ENCODE measurements at places on chromosomes 12 and 14.

- peak; percentile 75 for DNase-seq
Observed at GRCh38 chr12:111451649-111452129, 46.0 kb downstream of the SH2B3 start.

GRCh38 chr12:51695241-51696010 lies 104.4 kb downstream of the SCN8A start:
- DNase-seq: no peak

GRCh38 chr12:123427036-123427769 lies 9.3 kb downstream of the RILPL2 start:
- DNase-seq: no peak

GRCh38 chr12:8867009-8867408 lies 44.6 kb downstream of the A2ML1 start:
- no peak for DNase-seq

GRCh38 chr12:17971850-17972249 lies 118.1 kb downstream of the RERGL start:
- peak; percentile 2 for DNase-seq

GRCh38 chr12:40105265-40105514 lies 691 bp downstream of the SLC2A13 start:
- no peak for DNase-seq

DNA sequence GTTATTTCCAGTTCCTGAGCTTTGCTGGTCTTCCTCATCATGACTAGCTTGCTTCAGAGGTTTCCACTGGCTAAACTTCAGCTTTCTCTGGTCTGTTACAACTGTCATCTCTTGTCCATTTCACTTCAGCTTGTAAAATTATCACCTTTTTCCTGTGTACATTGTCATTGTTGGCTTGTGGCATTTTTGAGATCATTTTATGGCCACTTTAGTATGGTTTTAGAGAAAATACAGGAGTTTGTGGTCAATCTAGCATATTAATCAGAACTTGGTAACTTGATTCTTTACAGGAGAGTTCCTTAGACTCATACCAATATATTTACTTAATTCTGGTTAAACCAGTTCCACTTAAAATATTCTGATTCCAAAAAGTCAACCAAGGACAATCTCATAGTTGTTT lies 235.9 kb upstream of the KITLG start:
- no peak for DNase-seq

DNA sequence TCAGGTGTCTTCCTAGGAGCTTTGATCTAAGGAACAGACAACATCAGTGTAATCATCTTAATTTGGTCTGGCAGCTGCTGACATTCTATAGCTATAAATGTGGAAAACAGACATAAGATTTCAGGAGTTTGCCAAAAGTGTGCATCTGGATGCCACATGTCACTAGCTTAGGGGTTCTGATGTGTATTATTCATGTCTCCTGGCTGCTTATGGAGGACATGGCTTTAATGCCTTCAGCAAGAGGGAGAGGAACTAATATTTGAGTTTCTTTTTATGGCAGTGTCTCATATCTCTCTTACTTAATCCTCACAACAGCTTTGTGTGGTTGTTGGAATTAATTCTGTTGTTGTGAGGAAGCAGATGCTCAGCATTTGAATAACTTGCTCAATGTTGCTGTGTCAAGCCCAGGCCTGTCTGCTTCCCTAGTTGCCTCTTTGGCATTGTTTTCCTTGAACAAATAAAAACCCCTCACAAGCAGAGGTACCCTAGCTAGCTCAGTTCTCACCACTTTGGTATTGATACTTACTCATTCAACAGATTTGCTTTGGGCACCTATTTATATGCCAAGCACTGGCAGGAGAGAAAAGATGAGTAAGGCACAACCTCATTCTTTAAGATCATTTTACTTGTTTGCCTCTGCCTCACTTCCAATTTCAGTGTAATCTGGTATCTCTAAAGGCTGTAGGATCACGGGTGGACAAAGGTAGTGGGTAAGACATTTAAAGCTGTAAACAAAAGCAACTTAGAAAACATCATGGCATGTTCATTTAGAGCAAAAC lies 39.8 kb upstream of the EID3 start:
- peak; percentile 7 for DNase-seq

DNA sequence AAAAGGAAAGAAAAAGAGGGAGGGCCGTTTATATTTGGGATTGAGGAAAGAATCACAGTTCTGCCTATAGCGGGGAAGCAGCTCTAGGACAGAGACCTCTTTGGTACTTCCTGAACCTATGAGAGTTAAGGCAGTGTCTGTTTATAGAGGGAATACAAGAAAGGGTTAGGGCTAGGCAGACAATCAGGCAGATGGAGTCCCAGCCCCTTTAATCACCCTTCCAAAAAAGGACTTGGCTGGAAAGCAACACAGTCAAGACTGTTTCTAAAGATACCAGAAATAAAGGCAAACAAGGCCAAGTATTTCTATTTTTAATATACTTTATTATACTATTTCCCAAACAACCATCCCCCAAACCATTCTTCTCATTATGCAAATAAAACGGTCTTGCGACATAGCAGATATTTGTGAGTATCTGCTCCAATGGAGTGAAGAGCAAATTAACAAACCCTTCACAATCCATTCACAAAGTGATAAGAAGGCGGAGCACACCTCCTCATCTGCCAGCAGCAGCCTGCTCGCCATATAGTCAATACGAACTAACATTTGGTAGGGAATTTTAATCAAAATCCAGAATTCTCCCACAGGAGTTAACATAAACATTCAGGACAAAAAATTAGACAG lies 697 bp upstream of the GRIP1 start:
- DNase-seq: no peak

DNA sequence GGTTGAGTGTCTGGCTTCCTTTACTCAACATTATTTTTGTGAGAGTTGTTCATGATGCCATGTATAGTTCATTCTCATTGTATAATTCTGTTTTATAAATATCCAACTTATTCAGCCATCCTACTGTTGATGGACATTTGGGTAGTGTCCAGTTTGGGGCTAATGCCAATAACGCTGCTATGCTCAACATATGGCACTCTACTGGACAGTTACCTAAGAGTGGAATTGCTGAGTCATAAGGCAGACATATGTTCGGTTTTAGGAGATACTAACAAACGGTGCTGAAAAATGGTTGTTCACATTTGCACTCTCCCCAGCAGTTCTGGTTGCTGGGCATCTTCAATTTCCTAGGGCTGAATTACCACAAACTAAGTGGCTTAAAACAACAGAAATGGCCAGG lies 28.7 kb upstream of the P2RX4 start:
- DNase-seq: peak; percentile 88

- DNase-seq: no peak
Observed at GRCh38 chr14:92252323-92252722, 70.6 kb upstream of the SLC24A4 start.

DNA sequence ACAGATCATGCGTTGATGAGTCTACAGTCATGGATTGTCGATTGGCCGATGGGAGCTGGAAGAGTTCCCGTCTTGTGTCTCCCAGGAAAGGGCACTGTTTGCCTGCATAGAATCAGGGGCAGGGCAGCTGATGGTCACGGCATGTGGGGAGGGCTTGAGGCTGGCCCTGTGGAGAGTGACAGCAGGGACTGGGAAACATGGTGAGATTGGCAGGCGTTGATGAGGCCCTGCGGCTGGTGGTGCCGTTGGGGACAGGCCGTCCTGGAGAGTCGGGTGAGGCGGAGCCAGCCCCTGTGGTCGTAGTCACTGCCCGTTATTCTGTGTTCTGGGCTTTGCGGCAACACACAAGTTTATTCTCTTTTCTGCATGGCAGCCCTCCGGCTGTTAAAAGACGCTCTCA lies 52.9 kb downstream of the TECPR2 start:
- DNase-seq: no peak

GRCh38 chr14:21191809-21192446 lies 36.1 kb upstream of the OR5AU1 start:
- DNase-seq: peak; percentile 27

- DNase-seq: no peak
Observed at GRCh38 chr12:93612776-93613175, 40.3 kb downstream of the SOCS2 start.

- no peak for DNase-seq
Observed at GRCh38 chr14:34957771-34958286, 25.0 kb upstream of the SRP54 start.

DNA sequence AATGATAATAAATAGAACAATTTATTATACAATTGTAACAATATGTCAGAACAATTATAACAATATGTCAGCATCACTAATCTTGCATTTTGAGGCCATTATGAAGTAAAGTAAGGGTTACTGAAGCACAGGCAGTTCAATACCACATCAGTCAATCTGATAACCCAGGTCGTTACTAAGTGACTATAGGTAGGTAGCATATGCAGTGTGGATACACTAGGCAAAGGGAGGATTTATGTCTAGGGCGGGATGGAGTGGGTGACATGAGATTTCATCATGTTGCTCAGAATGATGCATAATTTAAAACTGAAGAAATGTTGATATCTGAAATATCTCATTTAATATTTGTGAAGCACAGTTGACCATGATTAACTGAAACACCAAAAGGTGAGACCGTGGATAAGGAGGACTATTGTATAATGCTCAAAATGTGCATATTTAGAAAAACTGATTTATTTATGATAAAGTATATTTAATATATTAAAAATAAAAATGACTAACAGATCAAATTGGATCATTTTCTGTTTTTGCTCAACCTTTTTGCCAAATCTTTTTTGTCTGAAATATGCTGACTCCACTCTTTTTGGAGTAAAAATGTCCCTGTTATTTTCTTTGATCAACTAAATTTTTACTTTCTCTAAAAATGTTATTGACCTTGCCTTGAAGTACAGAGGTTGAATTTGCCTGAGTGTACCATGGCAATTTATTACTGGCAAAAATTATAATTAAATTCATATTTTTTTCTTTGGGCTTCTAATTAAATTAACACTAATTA lies 1189.4 kb upstream of the USP15 start:
- DNase-seq: no peak

DNA sequence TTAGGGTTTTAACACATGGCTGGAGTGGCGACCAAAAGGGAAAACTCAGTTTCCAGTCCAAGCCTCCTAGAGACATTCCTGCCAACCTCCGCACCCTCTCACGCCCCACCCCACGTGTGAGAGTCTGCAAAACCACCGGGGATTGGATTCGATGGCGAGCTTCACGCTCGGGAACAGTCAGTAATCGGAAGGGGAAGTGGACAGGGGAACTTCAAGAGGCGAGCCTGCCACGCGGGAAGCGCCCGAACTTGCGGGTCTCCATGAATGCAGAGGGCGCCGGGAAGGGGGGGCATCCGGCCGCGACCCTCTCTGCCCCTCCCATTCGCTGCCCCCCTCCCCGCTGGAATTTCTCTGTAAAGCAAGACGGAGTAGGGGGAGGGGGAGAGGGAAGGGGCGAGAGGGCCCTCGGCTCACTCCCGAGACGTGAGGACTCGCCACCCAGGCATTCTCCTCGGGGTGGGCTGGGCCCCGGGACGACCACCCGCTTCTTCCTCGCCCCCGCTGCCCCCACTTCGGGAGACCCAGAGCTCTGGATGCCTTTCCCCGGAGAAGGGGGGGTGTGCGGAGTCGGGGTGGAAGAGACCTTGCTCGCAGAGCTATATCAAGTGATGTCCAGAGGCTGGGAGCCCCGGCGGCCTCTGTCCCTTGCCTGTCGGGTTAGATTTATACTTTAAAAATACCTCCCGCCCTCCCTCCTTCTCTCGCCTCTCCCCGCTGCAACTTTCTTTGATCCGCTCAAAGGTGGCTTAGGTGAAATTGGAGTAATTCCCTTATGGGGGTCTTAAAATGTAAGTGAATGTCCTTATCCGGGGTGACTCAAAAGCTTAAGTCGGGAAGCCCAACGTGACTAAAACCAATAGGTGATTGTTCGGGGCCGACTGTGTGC lies 2.5 kb upstream of the CCND2 start:
- peak; percentile 51 for DNase-seq

DNA sequence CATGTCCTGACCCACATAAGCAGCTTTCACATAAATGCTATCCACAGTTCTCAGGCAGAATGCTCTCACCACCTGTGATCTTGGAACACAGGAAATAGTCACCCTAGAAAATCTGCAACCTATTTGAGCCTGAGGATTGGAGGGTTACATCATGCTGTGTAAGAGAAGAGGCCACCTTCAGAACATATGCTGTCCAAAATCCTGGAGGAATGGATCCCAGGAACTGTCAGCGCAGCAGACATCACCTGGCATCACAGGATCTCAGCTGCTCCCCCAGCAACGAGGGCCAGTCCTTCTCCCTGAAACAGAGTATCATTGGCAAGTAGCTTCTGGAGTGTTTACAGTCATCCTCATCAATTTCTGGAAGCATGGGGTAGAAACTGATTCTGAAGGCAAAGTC lies 63.2 kb upstream of the LTA4H start:
- no peak for DNase-seq

GRCh38 chr12:104478396-104479122 lies 21.8 kb downstream of the CHST11 start:
- no peak for DNase-seq

DNA sequence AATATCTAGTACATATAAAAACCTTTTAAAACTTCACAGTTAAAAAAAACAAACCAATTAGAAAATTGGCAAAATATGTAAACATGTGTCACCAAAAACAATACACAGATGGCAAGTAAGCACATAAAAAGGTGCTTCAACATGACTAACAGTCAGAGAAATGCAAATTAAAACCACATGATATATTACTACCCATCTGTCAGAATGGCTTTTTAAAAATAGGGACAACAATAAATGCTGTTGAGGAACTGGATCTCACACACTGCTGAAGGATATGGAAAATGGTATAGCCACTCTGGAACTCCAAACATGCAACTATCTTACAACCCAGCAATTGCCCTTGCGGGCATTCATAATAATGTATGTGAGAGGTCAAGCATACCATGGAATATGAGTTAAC lies 1153.6 kb downstream of the FLRT2 start:
- no peak for DNase-seq
